ENCODE measurements at places on chromosomes 16 and 17.
A peak's percentile ranks its signal among the peaks of the same experiment; 100 is the strongest.

DNA sequence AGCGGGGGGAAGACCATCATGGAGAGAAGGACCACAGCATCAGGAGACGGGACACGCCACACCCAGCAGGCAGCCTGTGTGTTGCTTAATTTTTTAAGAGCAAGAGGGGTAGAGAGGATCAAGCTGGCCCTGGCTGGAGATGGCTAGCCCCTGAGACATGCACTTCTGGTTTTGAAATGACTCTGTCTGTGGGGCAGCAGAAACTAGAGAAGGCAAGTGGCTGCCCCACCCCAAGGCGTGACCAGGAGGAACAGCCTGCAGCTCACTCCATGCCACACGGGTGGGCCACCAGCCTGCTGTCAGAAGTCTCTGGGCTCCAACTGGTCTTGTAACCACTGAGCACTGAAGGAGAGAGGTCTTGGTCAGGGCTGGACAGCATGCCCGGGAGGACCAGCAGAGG is 75.5 kb downstream of the SOCS1 start:
- no peak for DNase-seq

DNA sequence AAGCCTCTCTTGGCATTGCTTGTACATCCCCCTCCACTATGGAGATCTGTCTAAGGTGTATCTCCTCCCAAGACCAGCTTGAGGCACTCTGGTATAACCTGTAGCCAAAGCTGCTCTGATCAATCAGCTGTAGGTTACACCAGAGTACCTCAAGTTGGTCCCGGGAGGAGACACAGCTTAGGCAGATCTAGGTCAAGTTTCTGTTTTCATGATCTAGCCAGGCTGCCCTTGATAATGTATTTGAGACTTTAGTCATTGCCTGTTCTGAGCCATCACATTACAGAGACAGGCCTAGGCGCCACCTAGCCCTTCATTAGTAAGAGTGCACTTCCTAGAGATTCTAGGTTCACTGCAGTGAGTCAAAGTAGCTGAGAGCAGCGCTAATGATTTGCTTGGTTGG is 31.4 kb downstream of the ASGR1 start:
- DNase-seq = no peak

DNA sequence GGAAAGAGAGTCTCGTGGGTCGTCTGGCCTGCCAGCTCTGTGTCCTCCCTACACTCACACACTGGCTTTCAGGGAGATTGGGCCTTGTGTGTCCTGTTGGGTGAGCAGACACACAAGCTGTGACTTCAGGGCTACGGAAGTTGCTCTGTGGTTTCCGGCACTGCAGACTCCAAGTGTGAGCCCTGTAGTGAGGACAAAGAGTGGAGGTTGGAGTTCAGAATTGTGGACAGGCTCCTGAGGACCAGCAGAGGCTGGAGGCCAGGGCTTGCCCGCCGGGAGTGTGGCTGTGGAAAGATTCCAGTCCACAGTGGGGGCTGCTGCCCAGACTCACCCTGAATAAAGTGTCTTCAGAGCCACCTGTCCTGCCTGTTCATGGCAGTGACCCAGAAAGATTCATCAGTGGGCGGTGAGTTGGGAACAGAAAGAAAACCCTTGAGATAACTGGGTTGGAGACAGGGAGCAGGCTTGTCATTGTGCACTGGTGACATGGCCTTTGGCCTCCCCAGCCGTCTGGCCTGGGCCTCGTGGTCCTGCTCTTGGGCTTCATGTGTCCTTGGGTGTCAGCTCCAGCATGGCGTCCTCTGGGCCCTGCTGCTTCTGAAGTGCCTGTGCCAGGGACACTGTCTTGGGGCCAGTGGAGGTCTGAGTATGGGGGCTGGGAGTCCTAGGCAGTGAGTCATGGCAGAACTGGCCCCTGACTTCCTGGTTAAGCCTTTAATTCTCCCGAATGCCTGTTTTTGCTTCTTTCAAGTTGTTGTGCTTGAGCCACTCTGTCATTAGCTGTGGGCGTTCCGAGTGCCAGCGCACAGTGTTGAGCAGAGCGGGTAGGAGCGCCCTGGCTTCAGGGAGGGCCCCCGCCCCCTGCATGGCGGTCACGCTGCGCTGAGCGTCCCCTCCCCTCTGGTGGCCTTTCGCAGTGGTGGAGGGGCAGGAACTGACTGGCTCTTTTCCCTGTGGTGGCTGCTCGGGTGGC is 19.9 kb upstream of the ZNF750 start:
- DNase-seq = peak; percentile 71

GRCh38 chr17:13518261-13519000 is 83.3 kb downstream of the HS3ST3A1 start:
- DNase-seq = peak; percentile 27

DNA sequence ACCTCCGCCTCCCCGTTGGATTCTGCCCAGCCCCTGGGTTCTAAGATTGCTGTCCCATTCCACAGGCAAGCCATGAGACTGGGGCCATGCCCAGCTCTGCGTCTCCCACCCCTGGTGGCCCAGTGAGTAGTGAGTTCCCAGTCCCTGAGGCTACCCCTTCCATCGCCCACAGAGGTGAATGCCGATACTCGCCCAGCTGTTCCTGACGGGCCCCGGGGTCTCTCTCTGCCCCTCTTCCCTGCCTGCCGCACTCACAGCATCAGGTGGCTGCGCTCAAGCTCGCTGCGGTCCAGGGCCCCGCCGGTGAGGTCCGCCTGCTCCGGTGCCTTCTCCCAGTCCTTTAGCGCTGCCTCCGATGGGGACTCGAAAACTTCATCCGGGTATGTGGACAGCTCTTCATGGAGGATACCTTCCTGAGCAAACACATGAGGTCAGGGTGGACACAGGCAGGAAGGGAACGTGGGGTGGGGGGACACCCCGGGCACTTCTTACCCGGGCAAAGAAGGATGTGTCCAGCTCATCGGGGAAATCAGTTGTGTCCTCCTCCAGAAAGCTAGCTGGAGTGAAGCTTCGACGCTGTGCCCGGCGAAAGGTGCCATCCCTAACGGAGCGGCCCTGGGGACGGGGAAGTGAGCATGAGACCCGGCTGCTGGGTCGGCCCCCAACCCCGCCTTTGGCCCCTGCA is 8.8 kb downstream of the SNRNP25 start:
- DNase-seq = no peak

- no peak for DNase-seq
These were observed 49.6 kb downstream of the ANKFY1 start for GRCh38 chr17:4214157-4214556.

DNA sequence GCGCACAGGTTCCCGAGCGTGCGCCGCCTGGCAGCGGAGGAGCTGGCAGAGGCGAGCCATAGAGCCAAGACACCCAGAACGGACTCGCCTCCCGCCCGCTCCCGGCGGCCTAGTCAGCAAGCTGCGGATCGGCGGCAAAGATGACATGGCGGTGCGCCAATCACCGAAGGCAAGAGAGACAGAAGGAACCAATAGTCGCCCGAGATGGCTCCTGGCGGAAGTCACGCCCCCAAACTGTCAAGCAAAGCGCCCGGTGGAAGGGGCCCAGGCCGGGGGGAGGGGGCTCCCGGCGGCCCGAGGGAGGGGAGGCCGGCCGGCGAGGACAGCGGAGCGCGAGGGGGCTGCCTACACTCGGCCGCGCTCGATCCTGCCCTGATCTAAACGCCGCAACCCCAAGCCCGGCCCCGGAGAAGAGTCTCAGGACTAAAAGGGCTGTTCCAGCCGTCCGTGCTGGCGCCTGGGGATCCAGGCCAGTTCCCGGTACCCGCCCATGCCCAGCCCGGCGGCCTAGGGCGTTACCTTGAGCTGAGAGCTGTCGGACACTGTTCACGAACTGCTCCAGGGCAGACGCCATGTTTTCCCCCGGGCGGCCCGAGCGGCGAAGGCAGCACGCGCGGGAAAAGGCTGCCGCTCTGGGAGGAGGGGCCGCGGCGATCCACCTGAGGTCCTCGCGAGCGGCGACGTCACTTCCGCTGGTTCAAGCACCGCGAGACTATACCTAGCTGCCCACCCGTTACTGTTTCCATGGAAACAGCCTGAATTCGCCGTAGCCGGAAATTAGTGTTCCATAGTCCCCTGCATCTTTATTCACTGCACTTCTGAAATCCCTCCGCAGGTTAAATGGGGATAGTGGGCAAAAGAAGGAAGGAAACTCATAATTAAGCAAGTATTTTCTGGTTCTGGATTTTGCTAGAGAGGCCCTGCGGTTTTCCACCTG is at the start of gene COPS3:
Gene COPS3 (minus strand): TSS at position 634 of the 937 bp plus-strand sequence. CDS start 60 bp downstream, at position 574.
- peak; percentile 98 for DNase-seq

DNA sequence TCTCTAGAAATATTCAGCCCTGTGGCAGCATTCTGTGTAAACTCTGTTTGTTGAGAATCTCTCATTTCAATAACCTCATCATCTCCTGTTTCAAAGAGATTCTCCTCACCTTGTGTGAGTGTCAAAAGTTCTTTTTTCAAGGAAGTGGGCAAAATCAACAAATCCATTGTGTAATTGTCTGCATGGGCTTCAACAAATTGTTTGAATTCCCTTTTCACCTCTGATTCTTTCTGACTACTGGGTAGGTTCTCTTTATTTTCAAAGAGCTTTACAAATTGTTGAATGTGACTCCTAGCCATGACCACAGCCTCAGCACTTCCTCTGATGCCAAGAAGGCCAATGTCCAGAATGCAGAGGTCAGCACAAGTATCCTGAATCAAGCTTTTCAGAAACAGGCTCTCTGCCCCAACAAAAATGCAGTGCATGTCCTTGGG is 48.0 kb downstream of the N4BP1 start:
- peak; percentile 50 for DNase-seq

DNA sequence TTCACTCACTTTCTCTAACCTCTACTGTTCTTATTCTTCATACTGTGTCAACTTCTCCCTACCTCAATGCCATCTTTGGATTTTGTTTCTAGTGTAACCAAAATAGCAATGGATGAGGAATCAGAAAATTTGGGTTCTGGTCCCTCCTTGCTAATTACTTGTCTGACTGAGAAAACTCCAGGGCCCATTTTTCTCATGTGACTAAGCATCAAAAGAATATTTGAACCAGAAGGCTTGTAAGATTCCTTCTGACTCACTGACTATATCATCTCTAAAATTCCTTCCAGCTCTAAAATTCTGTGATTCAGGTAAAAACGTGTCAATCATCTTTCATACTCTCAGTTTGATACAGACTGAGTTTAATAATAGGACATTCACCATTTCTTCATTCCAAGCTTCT is 57.9 kb downstream of the BRIP1 start:
- DNase-seq = peak; percentile 85

- DNase-seq = no peak
These were observed 46.2 kb downstream of the SOST start for GRCh38 chr17:43712397-43712796.

GRCh38 chr16:3838600-3839401 is 41.7 kb downstream of the CREBBP start:
- peak; percentile 34 for DNase-seq

DNA sequence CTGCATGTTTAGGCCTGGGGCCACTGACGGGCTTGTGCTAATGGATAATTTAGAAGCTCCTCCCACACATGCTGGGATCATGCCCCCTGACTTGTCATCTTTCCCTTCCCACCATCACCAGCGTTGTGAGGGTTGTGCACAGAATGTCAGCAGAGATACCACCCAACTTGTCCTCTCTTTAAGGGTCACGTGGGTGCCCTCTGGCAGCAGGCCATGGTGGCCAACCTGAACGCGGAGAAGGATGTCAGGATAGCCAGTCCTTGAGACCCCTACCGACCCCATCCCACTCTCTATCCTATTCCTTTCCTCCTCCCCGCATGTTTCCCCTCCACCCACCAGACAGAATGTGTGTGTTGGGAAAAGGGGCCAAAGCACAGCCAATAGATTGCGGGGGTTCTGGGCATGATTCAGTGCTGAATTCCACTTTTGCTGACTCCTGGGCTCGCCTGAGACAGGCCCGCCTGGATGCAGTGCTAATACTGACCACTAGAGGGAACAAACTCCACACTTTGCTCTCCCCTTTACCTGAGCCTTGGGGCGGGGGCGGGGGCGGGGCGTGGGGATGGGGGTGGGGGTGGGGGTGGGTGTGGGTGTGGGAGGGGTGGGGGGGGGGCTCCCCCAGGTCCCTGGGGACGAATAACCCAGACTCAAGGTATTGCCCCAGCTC is at the start of gene GH2:
Gene GH2 (minus strand): TSS at position 10 of the 667 bp plus-strand sequence. CDS start 143 bp downstream, outside the sequence.
- peak; percentile 68 for DNase-seq

GRCh38 chr17:7853691-7854038 is 1.2 kb upstream of the TMEM88 start:
- DNase-seq = no peak

DNA sequence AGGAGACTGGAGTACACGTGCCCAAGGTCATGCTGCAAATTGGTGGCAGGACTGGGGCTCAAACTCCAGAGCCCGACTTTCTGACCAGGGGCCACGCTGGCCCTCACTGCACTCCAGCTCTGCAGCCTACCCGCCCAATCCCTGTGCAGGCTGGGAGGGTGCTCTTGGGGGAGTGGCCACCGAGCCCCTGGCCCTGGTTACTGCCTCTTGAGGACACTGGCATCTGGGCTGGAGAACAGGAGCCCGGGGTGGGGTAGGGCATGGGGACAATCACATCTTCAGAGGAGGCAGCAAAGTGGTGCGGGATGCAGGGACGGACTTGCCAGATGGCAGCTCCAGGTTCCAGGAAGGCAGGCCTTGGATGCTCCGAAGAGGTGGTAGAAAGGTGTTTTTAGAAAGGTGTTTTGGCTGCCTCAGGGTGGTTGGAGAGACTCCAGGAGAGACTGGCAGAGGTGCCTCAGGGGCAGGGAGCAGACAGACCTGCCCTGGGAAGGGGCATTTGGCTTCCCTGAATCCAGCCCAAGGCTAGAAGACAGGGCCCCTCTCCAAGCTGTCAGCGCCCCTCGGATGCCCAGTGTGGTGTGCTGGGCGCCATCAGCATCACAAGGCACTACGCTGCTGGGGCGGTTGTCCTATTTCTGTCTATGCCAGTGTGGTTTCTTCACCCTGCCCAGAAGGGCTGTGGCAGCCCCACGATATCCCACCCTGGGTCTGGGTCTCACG is 220.6 kb downstream of the NTN1 start:
- no peak for DNase-seq

DNA sequence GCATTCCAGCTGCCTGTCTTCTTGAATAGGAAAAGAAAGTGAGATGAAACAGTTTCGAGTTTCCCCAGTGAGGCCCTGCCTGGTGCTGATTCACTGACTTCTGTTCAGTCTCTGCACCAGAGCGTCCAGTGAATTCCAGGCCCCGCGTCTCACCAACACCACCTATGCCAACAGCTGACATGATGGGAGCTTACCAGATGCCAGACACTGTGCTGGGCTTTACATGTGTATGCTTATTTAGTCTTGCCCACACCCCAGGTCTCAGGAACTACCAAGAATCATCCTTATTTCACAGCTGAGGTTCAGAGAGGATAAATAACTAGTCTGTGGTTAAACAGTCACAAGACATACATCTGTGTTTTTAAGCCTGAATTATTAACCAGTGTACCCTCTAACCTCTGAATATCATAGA is 29.1 kb upstream of the IRX6 start:
- no peak for DNase-seq

DNA sequence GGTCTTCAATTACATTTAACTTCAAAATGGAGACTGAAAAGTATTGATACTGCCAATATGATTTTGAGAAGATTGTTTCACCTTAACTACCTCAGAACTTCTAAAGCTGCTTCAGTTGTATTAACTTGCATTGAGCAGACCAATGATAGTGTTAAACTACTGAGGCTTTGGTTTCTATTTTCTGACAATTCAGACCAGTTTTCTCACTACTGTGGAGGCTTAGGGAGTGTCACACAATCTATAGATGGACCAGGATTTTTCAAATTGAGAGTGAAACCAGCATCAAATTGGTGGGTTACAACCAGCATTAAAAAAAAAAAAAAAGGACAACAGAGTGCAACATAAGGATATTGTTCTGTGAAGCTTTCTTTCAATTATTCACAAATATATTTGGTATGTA is 21.2 kb downstream of the COG1 start:
- no peak for DNase-seq

All from EL (cell line).